Right cardiac atrium (tissue), 5 donors: ENCODE measurements at places on chromosomes 7 and 10. TPM values are rescaled to one million over a fixed set of nuclear protein-coding genes. Genes with fewer than 3 reads are reported as not detected.

Gene SEC23IP
- 41.9 TPM for total RNA-seq

Gene MORN4
- total RNA-seq = 10.7 TPM

Gene CPXM2
- 6.7 TPM for total RNA-seq

Gene UCMA
- not detected for total RNA-seq

Gene BAMBI
- total RNA-seq = 39.1 TPM

Gene MTPN
- 113 TPM for total RNA-seq

Gene MKI67
- total RNA-seq = 0.11 TPM

GRCh38 chr7:134514106-134514505, 13.3 kb upstream of the AKR1B10 start:
- DNase-seq = no peak

- peak; percentile 43 for DNase-seq
Measured at GRCh38 chr7:157540020-157540419, 203.2 kb downstream of the DNAJB6 start.

DNA sequence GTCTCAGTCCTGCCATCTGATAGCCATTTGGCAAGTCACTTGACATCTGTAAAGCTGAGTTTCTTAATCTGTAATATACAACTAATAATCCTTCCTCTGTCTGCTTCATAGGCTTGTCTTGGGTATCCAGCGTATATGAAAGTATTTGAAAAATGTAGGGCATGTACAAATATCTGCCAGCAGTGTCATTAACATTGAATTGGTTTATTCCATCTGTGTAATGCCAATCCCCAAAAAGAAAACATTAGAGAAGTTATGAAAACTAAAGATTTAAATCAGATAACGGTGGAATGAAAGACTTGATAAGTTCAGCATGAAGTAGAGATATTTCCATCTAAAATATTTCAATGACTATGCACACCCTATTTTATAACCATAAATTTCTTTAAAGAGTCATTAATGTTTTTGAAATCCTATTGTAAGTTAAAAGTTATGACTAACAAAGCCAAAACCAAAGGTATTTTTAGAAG, 9.8 kb upstream of the RTKN2 start:
- DNase-seq = no peak

DNA sequence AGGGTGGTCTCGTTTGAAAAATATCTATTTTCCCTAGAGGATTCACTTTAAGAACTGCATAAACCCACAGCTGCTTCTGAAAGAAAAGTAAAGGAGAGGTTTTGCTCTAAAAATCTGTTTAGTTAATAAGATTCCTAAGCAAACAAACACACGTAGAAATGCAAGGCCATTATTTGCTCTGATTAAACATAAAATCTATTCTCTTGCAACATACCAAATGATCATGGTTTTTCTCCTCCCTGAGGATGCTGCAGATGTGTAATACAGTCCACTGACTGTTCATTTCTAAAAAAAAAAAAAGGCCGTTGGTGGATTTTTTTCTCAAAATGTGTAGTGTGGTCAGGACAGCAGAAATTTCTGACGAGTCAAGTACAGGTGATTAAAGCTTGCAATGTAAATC, 98.6 kb downstream of the BUB3 start:
- no peak for DNase-seq

GRCh38 chr7:380711-381210, 90.8 kb downstream of the FOXL3 start:
- no peak for DNase-seq

DNA sequence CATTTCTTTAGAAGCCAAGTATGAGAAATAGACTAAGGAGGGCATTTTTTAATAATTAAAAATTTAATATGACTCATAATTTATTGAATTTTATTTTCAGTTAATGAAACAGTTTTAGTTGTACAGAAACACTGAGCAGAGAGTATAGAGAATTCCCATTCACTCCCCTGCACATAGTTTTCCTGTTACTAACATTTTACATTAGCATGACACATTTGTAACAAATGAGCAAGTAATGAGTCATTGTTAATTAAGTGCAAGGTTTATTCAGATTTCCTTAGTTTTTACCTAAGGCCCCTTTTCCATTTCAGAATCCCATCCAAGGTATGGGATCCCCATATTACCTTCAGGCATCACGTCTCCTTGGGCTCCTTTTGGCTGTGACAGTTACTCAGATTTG, 271.5 kb upstream of the FZD8 start:
- no peak for DNase-seq

GRCh38 chr7:36784991-36785940, 61.0 kb upstream of the AOAH start:
- peak; percentile 67 for DNase-seq

- no peak for DNase-seq
Measured at GRCh38 chr7:131525820-131526219, 30.6 kb downstream of the PODXL start.

DNA sequence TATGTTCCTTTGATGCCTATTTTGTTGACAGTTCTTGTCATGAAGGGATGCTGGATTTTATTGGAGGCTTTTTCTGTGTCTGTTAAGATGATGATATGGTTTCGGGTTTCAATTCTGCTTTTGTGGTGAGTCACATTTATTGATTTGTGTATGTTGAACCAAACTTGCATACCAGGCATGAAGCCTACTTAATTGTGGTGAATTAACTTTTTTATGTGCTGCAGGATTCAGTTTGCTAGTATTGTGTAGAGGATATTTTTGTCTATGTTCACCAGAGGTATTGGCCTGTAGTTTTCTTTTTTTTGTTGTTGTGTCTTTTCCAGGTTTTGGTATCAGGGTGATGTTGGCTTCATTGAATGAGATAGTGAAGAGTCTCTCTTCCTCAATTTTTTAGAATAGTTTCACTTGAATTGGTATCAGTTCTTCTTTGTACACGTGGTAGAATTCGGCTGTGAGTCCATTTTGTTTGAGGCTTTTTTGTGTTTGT, 345.9 kb downstream of the KIF20B start:
- DNase-seq = no peak

- DNase-seq = no peak
Measured at GRCh38 chr10:110549211-110549610, 18.3 kb upstream of the SMC3 start.

DNA sequence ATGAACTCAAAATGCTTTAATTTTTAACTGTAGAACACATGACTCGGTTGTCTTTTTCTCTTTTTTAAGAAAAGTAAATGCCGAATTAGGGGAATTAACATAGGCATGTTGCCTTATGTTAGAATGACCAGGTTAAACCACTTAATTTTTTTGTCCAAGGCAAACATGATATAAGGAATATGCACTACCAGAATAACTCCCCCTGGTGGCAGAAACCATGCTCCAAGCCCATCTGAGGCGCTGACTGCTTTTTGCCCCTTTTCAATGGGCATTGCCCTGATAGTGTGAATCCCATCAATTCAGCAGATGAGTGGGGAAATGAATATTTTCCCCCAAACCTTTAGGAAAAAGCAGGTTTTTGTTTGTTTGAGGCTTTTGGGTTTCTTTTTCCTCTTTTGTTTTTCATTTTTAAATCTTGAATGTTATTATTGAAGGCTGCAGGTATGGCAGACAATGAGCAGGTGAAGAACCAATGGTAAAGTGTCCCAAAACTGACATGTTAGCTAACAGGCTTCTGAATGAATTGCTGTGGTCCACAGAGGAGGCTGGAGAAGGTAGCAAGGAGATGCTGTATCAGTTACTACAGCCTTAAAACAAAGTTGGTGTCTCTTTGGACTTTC, 284.3 kb downstream of the SORCS3 start:
- DNase-seq = no peak

- DNase-seq = no peak
Measured at GRCh38 chr7:157900011-157900410, 563.2 kb downstream of the DNAJB6 start.

DNA sequence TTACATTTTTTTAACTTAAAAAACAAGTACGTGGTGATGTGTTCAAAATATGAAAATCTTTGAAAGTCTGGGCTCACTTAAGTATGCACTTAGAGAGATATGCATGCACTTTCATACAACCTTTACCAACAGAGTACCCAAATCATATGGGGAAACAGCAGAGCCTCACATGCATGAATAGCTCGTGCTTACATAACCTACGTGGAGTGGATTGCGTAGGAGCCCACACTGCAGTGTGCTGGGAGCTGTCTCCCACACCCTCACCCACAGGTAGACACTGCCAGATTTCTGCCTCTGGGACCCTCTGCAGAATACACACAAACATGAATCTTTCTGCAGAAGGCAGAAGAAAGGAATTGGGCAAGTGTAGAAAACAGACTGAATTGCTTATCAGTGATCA, 581 bp downstream of the CLCN1 start:
- no peak for DNase-seq

GRCh38 chr7:19899529-19899928, 126.1 kb upstream of the TMEM196 start:
- DNase-seq = no peak

DNA sequence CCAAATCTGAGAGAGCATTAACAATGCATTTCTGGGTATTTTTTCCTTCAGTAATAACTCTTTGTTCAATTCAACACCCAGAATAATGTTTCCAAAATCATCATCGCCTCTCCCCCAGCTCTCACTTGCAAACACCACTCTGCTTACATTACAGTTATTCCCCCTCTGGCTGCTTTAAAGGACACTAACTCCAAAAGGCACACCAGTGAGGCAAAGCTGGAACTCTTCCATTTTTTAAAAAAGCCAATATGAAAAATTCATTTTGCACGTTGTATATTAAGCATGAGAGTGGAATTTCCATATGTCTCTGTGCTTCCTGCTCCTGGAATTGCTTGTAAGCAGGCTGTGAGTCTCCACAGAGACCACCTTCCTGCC, 91.3 kb upstream of the C1QL3 start:
- DNase-seq = no peak
